T-cell (primary cell): ENCODE measurements at places on chromosomes 6 and 20.

DNA sequence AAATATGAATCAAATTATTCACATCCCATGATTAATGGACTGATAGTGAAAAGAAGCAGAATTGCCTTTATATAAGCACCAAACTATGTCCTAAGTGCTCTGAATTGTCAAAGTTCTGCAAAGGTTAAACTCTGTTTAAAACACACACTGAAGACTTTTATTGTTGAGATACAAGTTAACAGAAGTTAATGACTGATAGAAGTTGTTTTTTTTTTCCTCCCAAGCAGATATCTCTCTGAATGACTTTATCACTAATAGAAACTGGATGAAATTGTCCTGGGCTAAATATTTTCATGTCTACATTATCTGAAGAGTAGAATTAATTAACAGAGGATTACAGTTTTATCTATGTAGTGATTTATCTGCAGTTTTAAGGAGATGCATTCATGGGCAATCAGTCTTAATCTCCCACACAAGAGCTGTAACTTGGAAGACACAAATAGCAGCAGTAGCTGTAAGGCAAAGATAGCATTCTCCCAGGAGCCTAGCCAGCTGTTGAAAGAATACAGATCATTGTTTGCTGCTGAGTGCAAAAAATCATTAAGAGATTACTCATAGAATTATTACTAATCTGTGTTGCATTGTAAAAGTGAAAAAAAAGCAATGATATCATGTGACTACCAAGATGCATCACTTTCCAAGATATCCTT, 49.9 kb downstream of the BMP5 start:
- no peak for DNase-seq

DNA sequence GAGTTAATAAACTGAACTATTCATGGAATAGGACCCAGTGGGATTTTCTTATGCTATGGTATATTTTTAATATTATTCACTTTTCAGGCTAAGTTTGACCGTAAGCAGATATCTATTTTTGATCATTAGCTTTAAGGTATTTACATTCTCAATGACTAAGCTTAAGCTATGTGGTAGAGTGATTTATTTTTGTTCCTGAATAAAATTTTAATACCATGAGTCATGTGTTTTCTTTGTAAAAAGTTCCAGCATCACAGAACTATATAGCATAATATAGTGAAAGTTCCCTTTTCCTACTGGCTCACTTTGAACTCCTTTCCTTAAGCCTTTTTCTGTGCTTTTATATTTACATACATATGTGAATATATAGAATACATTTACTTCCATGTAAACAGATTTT, 75.8 kb downstream of the BCKDHB start:
- DNase-seq: no peak

GRCh38 chr6:12717356-12717755, 789 bp downstream of the PHACTR1 start:
- no peak for DNase-seq

GRCh38 chr6:18209539-18210197, 54.4 kb downstream of the KDM1B start:
- DNase-seq: no peak

- no peak for DNase-seq
These were observed 125.1 kb downstream of the LY86 start for GRCh38 chr6:6713657-6714056.

- no peak for DNase-seq
These were observed 1950.9 kb upstream of the DEFB115 start for GRCh38 chr20:29306390-29307072.

DNA sequence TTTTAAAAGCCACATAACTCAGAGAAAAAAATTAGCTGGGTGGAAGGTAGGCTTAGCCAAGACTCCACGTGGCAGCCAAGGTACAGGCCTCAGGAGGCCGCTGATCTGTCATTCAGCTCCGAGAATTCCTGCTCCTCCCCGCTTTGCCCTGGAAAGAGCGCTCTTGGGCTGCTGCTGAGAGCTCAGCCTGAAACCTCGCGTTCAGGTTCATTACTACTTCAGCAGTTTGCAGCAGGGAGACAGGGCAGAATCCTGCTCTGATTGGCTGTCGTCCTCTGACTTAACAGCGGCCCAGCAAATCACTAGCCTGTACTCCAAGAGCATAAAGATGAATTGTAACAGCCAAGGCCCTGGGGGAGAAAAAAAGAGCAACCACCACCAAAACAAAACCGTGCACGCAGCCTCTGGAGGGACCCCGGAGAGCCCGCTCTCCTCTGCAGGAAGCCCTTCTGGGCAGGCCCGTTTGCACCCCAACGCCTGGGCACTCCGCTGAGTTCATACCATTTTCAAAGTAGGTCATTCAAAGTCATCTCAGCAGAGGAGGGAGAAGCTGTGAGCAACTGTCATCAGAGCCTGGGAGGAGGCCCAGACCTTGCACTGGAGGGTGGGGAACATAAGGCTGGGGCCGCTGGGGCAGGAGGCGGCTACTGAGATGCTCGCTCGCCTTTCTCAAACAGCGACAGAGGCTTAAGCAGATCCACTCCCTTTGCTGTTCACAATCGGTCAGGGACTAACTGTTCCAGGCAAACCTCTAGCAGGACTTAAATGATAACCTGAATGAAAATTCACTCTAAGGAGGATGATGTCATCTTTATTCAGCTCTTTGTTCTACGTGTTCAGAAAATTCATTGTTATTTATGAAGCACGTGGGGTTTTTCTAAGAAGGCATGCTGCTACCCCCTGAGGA, 42.3 kb upstream of the ATXN1 start:
- no peak for DNase-seq

DNA sequence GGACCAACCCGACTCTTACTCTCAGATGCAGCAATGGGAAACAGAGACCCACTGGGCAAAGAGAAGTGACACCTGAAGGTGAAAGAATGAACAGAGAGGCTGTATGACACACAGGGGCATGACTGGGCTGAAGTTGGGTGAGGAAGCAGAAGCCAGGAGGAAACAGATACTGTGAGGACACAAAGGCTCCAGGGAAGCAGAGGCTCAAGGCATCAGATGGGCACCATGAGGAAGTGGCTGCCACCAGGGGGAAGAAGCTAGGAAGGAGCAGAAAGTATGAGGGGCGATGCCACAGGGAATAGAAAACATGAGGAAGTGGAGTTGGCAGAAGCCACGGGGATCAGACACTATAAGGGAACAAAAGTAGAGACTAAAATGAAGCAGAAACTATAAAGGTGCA, 30.9 kb upstream of the OCSTAMP start:
- DNase-seq: no peak

GRCh38 chr6:45681860-45682511, 304.3 kb upstream of the SUPT3H start:
- DNase-seq: no peak

GRCh38 chr20:8271727-8272126, 139.7 kb downstream of the PLCB1 start:
- DNase-seq: no peak

GRCh38 chr6:130981409-130981808, 81.6 kb downstream of the EPB41L2 start:
- DNase-seq: no peak

DNA sequence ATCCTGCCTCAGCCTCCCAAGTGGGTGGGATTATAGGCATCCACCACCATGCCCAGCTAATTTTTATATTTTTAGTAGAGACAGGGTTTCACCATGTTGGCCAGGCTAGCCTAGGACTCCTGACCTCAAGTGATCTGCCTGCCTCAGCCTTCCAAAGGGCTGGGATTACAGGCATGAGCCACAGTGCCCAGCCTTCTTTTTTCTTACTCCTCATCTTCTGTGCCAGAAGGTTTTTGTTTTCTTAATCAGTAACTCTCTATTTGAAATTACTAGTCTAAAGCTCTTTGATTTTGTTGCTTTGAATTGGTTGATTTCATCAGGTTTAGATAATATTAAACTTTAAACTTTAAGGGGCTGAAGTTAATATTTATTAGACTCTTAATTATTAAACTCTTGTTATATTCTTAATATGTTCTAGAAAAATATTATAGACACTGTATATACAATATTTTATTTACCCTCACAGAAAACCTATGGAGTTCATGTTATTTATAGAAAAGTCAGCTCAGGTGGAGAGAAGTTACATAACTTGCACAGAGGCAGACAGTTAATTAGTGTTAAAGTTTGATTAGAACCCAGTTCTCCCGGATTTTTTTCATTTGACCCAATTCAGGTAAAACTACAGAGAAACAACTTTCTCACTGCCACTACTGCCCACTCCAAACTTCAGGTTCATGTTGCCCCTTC, 177.4 kb upstream of the SGK1 start:
- no peak for DNase-seq

- DNase-seq: no peak
These were observed 33.6 kb upstream of the HSF2 start for GRCh38 chr6:122365775-122366403.

DNA sequence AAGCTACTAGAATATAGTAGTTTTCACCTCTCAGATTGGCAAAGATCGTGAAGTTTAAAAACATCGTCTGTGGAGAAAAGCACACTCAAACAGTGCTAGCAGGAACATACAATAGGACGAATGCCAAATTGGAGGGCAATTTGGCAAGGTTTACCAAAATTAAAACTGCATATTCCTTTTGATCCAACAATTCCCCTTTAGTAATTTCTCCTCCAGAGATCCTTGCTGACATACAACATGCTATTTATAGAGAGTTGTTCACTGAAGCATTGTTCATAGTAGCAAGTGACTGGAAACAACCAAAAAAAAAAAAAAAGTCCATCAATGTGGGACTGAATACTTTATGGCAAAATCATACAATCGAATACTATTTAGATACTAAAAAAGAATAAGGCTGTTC, 202.2 kb downstream of the ATXN1 start:
- no peak for DNase-seq

DNA sequence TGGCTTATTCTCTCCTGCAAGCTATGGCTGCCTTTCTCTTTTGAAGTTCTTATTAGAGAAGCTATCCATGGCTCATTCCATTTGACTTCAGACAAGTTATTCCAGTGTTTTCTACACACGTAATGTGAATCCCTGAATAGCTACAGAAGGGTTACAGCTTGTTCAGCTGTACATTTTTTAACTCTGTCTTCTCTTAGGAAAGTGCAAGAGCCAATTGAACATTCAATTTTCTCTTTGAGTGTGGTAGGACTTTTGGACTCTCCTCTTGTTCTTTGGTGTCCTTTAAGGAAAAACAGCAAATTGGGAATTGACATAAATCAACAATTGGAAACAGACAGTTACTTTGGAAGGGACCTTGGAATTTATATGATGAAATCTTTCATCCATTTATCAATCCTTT, 125.8 kb downstream of the EPM2A start:
- DNase-seq: no peak

GRCh38 chr6:166849749-166850183, 106.6 kb downstream of the RNASET2 start:
- DNase-seq: no peak

- DNase-seq: peak; percentile 24
These were observed 24.4 kb downstream of the SPDEF start for GRCh38 chr6:34531580-34532201.

DNA sequence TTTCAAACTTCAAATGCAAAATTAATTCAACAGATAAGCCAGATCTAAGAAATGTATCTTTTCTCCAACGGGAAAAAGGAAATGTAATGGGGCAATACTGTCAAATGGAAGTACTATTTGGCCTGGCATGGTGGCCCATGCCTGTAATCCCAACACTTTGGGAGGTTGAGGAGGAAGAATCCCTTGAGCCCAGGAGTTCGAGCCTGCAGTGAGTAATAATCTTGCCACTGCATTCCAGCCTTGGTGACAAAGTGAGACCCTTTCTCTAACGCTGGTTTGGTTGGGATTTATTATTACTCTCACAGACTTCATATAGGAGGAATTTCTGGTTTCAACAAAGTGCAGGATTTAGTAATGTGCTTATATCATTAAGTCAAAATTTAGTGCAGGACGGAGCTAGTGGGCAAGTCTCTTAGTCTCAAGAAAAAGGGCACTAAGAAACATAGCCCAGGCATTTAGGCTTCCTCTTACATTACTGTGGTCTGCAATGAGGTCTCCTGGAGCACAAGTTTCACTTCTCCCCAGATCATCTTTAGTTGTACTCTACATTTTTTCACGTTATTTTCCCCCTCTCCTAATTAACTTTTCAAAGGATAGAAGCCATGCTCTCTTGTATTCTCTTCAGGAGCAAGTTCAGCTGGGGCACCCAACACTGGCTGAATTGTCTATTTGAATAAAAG, 23.1 kb downstream of the TRIM27 start:
- DNase-seq: no peak

DNA sequence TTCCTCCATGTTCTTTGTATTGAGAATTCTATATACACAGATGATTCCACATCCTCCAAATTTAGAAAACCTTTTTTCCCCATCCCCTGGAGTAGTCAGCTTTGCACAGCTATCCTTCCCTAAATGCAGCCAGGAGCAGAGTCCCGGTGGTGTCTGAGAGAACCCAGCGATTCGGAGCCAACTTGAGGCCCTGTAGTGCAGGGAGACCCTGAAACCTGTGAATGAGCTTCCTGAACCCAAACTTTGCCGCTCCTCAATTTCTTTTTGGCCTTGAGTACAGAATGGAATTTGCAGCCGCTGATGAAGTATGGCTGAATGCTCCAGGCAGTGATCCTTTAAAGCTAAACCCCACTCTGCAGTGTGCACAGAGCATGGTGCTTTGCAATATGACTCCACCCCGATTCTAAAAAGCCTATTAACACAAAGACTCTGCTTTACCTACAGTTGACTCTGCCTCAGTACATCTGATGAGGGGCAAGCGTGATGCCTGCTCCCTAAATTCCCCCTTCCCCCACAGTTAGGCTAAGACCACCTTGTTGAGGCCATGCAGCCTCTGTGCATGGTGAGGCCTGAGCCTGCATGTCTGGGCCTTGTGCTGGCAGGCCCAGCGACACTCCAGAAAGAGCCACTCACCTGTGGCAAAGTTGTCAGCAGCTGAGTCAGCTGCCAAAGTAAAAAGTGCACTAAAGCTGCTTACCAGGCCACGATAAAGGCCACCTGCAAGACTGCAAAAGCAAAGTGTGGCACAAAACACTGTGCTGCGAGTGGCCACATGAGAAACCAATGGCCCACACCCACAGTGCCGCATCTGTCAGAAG, 82.1 kb downstream of the PLEKHG1 start:
- no peak for DNase-seq

DNA sequence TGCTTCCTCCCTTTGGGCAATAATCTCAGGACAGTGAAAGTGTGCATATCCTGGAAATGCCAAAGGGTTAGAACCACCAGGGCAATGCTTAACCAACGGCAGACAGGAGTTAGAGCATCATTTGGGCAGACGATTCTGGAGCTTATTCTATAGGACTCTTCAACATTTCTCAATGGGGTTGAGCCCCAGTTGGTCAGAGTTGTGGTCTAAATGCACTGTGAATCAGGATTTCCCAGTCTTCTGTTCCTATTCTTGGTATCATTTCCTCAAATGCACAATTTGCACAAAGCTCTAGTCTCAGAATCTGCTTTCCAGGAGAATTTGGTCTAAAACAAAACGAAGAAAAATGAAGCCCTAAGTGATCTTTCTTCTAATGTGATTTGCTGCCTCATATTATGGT, 389.6 kb upstream of the JAG1 start:
- DNase-seq: no peak

GRCh38 chr6:141878686-141879085, 254.0 kb upstream of the GJE1 start:
- DNase-seq: no peak

GRCh38 chr6:20186981-20187380, 25.3 kb downstream of the MBOAT1 start:
- no peak for DNase-seq
